ENCODE measurements at places on chromosomes 4 and X.
A peak's percentile ranks its signal among the peaks of the same experiment; 100 is the strongest.

- no peak for DNase-seq
These were observed 64.5 kb upstream of the CLDN34 start for GRCh38 chrX:9902656-9903055.

DNA sequence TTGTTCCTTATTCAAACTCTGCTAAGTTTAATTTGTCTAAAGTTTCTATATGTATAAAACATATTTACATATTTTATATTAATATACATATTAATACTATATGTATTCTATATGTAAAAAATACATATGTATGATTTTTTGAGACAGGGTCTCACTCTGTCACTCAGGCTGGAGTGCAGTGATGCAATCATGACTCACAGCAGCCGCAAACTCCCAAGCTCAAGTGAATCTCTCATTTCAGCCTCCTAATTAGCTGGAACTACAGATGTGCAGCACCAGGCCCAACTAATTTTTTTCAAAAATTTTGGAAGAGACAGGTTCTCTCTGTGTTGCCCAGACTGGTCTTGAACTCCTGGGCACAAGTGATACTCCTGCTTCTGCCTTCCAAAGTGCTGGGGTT lies 684.9 kb downstream of the TRAM1L1 start:
- no peak for DNase-seq

- DNase-seq: no peak
These were observed 46.6 kb downstream of the MAOA start for GRCh38 chrX:43702660-43703059.

DNA sequence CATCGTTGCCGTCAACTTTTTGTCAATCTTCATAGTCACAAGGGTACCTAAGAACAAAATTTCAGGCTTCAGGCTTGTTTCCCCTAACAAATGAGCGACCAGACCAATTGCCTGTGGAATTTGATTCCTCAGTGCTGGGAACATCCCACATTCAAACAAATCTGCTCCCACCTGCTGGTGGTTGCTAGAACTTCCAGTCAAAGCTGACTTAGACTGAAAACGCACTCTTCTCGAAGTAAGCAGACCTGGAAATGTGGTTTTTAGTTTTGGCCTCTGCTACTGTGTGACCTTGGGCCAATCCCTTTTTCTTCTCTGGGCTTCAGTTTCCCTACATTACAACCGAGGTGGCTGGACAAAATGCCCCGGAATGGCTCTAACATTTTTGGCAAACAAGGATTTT lies 1.8 kb upstream of the GABRQ start:
- DNase-seq: peak; percentile 39

- no peak for DNase-seq
These were observed 353.4 kb downstream of the SPRY1 start for GRCh38 chr4:123750044-123750443.

GRCh38 chr4:138542191-138542776 lies 300.1 kb upstream of the SLC7A11 start:
- no peak for DNase-seq
